Stimulated activated CD8-positive, alpha-beta memory T cell treated with anti-CD3 and anti-CD28 coated beads, Interleukin-7, amount 100 ng/mL, for 4 hours (primary cell): ENCODE measurements at places on chromosomes 1 and 21.

GRCh38 chr1:112935461-112936111 is 20.4 kb downstream of the SLC16A1 start:
- no peak for DNase-seq

- no peak for DNase-seq
Observed at GRCh38 chr1:29521438-29521715, 285.1 kb downstream of the PTPRU start.

DNA sequence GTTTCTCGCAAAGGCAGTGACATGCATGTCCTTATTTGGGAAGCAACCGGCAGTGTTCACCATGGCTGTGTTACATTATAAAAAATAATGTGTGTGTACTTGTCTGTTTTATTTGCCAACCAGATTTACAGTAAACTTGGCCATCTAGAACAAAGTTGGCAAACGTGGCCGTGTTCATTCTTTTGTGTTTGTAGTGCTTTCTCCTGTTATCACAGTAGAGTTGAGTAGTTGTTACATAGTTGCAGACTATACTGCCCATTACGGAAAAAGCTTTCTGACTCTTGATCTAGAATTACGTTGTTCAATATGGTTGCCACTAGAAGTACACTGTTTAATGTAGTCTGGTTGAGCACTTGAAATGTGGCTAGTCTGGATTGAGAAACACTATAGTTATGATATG is 19.4 kb downstream of the SOAT1 start:
- DNase-seq: no peak

- DNase-seq: no peak
Observed at GRCh38 chr1:10228528-10228927, 18.2 kb downstream of the KIF1B start.

- DNase-seq: no peak
Observed at GRCh38 chr21:34728479-34728878, 59.7 kb downstream of the CLIC6 start.
